ENCODE measurements at places on chromosomes 12 and 14.

DNA sequence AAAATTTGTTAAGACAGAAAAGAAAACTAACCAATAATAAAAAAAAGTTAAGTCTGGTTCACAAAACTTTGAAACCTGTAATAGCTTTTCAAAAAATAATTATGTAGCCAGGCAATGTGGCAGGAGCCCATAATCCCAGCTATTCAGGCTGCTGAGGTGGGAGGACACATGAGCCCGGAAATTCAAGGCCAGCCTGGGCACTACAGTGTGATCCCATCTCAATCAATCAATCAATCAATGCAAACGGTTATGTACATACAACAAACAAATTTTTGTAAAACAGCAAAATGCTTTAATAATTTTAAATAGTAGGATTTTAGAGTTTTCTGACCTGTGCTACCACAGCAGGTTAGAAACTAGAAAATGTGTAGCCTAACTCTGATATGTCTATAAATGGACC is 152.4 kb downstream of the MED13L start:
- DNase-seq: no peak

- no peak for DNase-seq
These were observed 161.1 kb upstream of the FBXO33 start for GRCh38 chr14:39593377-39593776.

DNA sequence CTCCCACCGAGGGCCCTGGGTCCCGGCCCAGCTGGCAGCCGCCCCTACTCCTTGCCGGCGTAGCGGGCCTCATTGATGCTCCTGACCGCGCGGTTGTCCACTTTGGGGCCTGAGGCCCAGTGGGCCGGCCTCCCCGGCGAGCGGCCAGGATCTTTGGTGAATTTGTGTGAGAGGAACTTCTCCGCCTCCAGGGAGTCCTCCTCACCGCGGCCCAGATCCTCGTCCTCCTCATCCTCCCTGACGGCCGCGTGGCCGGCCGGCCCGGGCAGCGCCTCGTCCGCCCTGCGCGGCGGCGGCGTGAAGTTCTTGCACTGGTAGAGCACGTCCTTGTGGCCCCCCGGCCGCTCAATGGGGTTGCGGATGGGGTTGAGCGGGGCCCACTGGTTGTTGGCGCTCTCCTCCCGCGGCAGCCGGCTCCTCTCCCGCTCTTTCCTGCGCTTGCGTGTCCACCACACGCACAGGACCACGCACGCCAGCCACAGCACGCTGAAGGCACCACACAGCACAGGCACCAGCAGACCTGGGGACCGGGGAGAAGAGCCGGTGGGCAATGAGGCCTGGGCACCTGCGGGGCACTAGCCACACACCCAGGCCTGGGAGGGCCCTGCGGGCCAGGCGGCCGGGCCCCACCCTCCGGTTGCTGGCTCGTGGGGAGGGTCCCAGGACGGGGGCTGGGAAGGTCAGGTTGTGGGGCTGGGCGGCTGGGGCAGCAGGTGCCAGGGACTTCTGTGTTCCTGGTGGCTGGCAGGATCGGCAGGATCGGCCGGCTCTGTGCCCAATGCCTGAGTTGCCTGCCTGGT is 25.7 kb downstream of the JAG2 start:
- DNase-seq: no peak

GRCh38 chr12:42458575-42458974 is 131.0 kb downstream of the PRICKLE1 start:
- DNase-seq: no peak

GRCh38 chr14:20697273-20698017 is 8.9 kb downstream of the ANG start:
- peak; percentile 92 for DNase-seq

GRCh38 chr14:105087308-105087962 is 22.2 kb upstream of the GPR132 start:
- DNase-seq: peak; percentile 66

DNA sequence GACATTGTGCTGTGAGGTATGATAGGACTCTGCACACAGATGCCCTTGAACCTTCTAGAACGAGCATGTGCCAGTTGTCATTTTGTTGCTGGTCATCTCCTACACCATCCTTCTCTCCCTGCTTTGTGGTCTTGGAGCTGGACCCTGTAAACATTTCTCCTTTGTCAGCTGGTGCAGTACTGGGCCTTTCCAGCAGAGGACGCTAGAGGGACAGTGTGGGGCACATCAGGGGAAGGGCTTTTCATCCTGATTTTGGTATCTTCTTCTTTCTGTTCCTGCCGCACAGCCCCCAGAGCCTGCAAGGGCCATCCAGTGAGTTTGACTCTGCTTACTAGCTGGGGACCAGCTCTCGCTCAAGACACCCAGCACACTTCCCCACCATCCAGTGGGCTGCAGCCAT is 484.6 kb downstream of the AACS start:
- no peak for DNase-seq

DNA sequence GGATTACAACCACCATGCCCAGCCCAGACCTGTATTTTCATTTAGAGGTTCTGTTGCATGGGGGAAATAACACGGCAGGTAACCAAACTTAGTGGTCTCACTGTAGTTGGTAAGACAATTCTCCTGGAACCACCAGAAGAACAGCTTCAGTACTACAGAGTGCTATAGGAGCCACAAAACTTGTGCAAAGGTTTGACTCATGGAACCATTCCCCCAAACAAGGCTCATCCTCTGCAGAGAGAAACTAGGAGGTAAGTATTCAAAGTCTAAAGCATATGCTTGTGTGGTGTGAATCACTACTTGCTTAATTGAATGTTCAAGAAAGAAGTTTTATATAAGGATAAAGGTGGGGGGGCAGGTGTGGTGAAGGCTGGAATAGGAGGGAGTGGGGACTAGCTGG is 58.7 kb downstream of the GNS start:
- no peak for DNase-seq

- DNase-seq: peak; percentile 75
These were observed 8.7 kb downstream of the NGDN start for GRCh38 chr14:23478109-23478759.

DNA sequence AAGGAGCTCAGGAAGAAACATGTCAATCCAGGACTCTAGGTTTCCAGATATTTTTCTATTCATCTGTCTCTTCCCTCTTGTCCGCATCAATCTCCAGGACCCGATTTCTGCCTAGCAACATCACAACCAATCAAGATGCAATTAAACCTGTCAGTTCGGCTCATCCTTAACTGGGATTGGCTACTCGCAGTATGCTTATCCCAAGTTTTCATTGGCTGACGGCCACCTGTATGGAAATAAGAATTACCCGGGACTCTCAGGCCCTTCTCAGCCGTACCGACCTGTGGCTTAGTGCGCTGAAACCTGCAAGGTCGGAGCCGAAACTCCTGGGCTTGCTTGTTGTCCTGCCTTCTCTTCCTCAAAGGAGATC is 20.4 kb upstream of the ATP5MC2 start:
- peak; percentile 37 for DNase-seq

DNA sequence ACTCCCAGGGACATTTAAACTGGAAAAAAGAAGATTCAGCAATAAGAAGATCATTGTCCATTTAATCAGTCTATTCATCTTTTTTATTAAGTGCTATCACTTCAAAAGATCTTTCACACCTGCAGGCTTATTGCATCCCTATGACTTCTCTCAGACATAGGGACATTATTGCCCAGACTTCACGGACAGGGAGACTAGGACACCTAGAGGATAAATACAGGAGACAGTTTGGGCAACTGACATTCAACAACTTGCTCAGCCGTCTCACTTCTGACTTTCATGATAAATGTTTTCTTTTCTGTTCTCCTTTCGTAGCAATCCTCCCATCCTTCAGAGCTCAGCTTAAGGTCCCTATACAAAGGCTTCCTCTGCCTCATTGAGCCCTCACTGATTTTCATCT is 84.3 kb downstream of the TMEM30B start:
- no peak for DNase-seq

GRCh38 chr12:59972905-59973304 is 377.1 kb downstream of the SLC16A7 start:
- no peak for DNase-seq

GRCh38 chr12:119669744-119670472 is 2.0 kb downstream of the PRKAB1 start:
- DNase-seq: no peak

GRCh38 chr12:78818487-78818886 is 46.1 kb upstream of the SYT1 start:
- no peak for DNase-seq

DNA sequence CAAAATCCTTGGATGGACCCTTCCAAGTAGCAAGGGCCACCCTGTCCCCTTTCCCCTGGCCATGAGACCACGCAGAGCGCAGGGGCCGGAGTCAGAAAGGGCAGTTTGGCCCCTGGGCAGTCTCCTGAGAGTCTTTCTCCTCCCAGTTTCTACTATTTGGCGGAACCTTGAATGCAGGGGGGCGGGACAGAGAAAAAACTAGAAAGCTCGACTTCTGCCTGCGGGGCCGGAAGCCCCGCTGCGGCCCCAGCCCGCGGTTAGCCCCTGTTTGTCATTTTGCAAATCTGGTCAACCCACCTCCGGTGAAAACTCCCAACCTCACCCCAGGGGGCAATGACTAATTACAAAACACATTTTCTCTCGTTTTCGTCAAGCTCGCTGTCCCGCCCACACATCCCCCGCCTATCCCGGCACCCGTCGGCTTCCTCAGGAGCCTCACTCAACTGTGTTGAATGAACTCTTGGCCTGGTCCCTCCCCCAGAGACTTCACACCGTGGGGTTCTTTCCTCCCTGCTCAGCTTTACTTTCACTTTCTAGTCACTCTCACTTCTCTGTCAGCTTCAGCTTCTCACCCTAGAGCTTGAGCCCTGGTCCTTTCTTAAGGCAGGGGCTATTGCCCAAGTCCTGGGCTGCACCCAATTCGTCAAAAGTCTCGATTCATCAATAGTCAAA is 66.7 kb downstream of the IRF2BPL start:
- DNase-seq: peak; percentile 95

GRCh38 chr12:62604871-62605270 is 138.2 kb downstream of the MON2 start:
- peak; percentile 61 for DNase-seq

All from RKO (cell line).